ENCODE measurements at places on chromosomes 6 and 20.

DNA sequence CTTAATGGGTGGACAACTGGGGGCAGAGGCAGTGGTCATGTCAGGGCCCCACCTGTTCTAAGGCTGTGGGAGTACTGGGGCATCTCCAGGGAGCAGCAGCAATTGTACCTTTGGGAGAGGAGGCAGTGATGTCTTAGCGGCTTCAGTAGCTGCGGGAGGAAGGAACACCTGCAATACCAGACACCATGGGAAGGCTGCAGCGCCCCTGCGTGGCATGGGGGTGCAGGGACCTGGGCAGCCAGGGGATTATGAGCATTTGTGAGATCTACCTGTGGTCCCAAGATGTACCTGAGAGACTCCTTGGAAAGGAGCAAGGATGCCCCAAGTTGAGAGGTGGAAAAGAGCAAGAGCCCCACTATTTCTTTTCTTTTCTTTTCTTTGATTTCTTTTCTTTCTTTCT is 112.1 kb upstream of the GPR6 start:
- no peak for DNase-seq

GRCh38 chr20:50918403-50918802 is 12.8 kb downstream of the ADNP start:
- DNase-seq, result no peak

- no peak for DNase-seq
Measured at GRCh38 chr6:143397227-143398222, 53.0 kb downstream of the ADAT2 start.

GRCh38 chr6:90872981-90873380 is 286.1 kb upstream of the MAP3K7 start:
- DNase-seq, result no peak

DNA sequence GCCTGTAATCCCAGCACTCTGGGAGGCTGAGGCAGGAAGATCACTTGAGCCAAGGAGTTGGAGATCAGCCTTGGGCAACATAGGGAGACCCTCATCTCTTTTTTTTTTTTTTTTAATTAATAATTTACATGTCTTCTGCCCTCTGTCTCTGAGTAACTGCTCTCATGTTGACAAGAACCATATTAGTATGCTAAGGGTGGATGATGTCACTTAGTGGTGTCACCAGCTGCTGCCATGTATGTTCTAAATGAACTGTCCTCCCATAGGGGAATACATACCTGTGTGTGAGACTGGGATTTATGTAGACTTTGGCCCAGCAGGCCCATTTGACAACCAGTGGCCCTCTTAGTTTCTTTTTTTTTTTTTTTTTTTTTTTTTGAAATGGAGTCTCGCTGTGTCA is 65.6 kb downstream of the SCAND1 start:
- no peak for DNase-seq

GRCh38 chr6:74447013-74447412 is 751.0 kb downstream of the CD109 start:
- no peak for DNase-seq

GRCh38 chr20:25372584-25373336 is 17.9 kb downstream of the ABHD12 start:
- DNase-seq, result no peak

- no peak for DNase-seq
Measured at GRCh38 chr6:34148631-34149451, 3.0 kb upstream of the GRM4 start.

GRCh38 chr6:43900560-43900915 is 130.5 kb downstream of the VEGFA start:
- DNase-seq, result no peak

DNA sequence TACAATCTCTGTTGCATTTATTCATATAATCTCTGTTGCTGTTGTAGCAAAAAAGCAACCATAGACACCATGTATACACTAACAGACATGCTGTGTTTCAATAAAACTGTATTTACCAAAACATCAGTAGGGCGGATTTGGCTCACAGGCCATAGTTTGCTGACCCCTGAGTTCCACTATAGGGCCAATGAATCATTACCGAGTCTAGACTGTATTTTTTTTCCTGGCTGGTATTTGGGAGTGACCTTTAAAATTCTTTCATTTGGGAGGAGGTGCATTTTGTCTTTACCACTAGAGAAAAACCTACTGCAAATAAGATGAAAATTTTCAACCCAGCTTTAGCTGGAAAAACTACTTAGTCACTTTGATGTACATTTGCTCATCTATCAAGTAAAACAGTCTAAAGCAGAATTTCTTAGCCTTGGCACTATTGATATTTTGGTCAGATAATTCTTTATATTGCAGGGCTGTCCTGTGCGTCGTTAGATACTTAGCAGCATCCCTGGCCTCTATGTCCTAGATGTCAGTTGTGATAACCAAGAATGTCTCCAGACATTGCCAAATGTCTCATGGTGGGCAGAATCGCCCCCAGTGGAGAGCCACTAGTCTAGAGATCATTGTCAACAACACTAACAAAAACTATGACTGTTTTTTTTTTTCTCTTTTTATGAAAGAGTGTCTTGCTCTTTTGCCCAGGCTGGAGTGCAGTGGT is 39.5 kb downstream of the DCBLD1 start:
- no peak for DNase-seq

- no peak for DNase-seq
Measured at GRCh38 chr20:61874421-61875068, 191.1 kb downstream of the TAF4 start.

GRCh38 chr20:47067776-47068175 is 173.1 kb downstream of the EYA2 start:
- no peak for DNase-seq

DNA sequence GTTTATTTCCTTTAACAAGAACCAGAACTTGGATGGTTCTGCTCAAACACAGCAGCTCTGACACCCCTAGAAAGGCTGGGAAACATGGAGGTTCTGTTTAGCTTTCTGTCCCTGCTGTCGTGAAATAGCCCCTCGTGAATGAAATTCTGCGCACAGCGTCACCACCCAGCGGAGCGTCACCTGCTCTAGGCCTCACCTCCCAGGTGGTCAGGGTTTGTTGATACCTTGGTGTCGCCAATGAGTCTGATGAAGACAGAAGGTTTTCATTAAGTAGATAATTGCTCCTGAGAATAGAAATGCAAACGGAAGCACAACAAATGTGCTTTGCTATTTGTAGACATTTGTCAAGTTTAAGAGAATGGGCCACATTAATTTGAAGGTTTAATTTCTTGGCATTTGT is 135.1 kb downstream of the EDN3 start:
- no peak for DNase-seq

- DNase-seq, result no peak
Measured at GRCh38 chr6:26224940-26225847, 138.0 kb downstream of the HFE start.

GRCh38 chr20:6769903-6770785 is 2.7 kb downstream of the BMP2 start:
- DNase-seq, result no peak

DNA sequence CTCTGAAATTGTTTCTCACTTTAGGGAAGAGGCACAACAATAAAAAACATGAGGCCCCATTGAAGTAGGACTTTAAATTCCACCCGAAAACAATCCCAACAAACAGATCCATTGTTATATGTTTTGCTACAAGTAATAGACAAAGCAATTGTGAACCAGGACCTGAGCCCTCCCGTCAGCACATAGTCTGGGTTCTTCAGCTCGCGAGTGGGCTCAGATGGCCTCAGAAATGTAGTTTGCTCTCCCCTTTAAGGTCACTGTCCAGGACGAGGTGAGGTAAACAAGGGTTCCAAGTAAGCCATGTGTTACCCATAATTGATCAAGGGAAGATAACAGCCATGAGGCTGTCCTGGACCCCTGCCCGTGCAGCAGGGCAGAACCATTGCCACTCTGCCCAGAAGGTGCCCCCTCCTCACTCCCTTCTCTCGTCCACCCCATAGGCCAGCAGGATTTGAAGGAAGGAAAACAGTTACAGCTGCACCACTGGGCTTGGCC is 160.1 kb upstream of the QKI start:
- no peak for DNase-seq

DNA sequence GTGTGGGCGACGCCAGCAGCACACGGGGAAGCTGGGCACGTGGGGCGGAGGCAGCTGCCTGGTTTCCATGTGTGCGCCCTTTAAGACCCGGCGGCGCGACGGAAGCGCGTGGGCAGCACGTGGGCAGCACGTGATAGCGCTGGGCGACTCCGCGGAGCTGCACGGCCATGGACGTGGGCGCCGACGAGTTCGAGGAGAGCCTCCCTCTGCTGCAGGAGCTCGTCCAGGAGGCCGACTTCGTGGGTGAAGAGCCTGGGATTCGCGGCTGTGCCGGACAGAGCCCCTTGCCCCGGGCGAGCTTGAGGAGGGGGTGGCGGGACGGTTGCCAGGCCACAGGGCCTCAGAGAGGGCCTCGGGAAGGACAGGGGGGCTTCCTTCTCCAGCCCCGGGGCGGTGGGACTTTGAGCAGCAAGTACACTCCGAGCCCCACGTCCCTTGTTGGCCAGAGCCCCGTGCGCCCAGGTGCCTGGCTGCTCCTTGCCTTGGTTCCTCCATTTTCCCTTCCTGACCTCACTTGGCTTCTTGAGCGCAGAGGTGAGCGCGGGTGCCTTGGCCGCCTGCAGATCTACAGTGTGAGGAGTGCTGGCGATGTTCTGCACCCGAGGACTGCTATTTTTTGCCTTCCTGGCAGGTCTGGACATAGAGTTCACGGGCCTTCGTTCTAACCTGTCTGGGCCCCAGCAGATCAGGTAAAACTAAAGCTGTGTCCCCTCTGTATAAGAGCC is at the start of gene PNLDC1:
PNLDC1 (plus strand) TSS at position 136 of the 725 bp plus-strand sequence; CDS start at position 168, 32 bp downstream.
- no peak for DNase-seq

DNA sequence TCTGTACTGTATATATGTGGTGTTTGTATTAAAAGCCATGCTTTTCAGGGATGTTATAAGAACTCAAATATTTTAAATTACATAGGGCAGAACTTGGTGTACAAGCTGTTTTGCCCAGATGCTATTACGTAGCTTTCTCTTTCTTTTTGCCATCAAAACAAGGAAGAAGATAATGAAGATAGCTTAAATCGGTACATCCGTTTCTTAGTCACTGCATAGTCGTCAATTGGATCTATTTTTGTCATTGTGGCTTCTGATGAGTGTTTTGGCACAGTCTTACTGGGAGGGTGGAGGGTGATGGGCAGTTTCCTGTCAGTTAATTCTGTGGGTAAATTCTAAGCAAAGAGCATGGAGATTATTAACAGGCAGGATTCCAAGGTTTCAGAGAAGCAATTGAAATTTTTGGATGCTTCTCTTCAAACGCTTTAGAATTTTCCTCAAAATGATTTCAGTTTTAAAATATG is 649.1 kb upstream of the GJE1 start:
- DNase-seq, result peak; percentile 27

DNA sequence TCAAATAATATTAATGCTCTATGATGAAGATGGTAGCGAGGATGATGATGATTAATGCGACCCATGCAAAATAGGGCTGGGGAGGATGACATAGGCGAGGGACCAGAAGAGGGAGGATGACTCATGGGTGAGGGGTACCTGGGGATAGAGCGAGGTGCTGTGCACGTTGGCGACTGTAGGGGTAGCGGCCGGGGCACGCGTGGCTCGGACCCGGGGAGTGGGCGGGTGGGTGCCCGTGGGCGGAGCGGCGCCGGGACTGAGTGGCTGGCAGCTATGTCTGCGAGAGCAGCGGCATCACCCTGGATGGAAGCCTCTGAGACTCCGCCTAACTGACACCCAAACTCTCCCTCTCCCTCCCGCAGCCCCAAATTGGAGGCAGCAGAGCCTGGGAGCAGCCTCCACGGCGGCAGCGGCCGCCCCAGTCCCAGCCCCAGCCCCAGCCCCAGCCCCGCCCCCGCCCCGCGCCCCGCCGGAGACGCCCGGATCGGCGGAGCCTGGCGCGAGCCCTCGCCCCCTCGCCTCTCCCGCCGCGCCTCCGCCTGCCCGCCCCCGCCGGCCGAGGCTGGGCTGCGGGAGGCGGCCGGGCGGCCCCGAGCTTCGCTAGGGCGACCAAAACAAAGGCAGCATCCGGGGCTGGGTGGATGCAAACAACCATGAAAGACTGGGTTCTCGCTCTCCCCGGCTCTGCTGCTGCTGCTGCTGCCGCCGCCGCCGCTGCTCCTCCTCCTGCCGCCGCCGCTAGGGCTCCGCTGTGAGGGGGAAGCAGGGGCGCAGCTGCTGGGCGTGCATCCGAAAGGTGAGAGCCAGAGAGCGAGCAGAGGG is at the start of gene RIMS1:
RIMS1 (plus strand) TSS at position 367 of the 822 bp plus-strand sequence. CDS start 474 bp downstream, outside the sequence.
- no peak for DNase-seq

GRCh38 chr6:138856654-138857053 is 60.8 kb downstream of the ECT2L start:
- DNase-seq, result no peak

GRCh38 chr6:31309641-31310040 is 37.7 kb upstream of the HLA-C start:
- no peak for DNase-seq

- no peak for DNase-seq
Measured at GRCh38 chr6:124928851-124929250, 33.4 kb upstream of the RNF217 start.

- no peak for DNase-seq
Measured at GRCh38 chr6:31356216-31356945, 598 bp downstream of the HLA-B start.

DNA sequence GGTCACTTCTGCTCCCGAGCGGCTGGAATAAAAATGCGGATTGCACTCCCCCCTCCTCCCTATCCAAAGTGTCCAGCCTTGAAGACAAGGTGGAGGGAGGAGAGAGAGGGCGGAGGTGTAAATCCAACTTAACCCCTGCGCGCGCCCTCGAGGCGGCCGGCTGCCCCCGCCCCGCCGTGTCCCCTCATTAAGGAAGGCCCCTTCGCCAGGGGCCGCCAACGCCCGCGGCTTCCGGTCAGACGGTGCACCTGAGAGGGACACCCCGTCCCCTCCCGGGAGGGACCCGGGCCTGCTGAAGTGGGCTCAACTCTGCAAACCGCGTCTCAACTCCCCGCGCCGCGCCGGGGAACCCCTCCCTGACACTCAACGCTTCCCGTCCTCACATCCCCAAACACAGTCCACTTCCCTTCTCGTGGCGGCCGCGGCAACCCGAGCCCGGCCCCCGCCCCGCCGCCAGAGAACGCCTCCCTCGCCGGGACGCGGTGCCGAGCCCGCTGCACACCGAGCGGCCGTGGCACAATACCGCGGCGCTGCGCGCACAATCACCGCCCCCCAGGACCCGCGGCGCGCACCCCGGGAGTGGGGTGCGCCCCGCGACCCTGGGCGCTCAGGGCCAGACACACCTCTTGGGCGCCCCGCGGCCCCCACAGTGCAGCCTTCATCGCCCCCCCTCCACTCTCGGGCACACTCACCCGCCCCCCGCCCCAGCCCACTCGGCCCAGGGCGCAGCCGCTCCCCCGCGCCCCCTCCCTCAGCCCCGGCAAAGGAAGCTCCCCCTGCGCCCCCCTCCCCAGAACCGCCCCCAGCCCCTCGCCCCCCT is 102.5 kb downstream of the NOL4L start:
- DNase-seq, result no peak

GRCh38 chr20:58553841-58554240 is 38.6 kb upstream of the APCDD1L start:
- no peak for DNase-seq

- no peak for DNase-seq
Measured at GRCh38 chr6:31498748-31499147, 803 bp downstream of the MICB start.

- DNase-seq, result no peak
Measured at GRCh38 chr6:37525460-37526357, 26.0 kb upstream of the CCDC167 start.

- no peak for DNase-seq
Measured at GRCh38 chr6:160949531-160949930, 42.0 kb upstream of the MAP3K4 start.

Data from stimulated activated CD4-positive, alpha-beta T cell treated with anti-CD3 and anti-CD28 coated beads, TNF-alpha, amount 100 ng/mL, for 24 hours (primary cell).